ENCODE measurements at places on chromosomes 16 and 17.
A peak's percentile ranks its signal among the peaks of the same experiment; 100 is the strongest.

GRCh38 chr17:7611635-7612293 is 2.9 kb downstream of the FXR2 start:
- no peak for DNase-seq

DNA sequence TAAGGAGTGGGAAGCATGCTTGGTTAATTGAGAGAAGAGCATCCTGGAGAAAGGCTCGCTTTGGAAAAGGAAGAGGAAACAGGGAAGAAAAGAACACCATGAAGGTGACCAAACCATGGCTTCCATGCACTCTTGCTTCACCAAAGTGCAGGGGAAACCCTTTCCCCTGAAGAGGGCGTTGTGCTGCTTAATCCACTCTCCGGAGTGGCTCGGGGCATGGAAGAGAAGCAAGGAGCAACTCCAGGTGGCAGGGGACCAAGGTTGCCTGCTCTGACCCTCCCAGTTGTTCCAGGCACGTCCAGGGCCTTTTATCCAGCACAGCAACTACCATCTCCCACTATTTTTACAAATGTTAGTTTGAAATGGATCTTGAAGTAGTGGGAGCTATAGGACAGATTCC is 108.1 kb downstream of the STX8 start:
- peak; percentile 54 for DNase-seq

DNA sequence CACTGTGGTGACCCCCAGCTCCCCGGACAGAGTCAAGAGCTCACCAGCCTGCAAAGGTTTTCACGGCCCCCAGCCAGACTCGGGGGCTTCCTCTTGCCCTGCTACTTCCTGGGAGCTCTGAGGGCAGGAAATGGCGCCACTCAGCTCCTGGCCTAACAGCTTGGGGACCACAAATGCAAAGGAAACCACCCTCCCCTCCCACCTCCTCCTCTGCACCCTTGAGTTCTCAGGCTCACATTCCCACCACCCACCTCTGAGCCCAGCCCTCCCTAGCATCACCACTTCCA is 375 bp upstream of the SPN start:
- DNase-seq = no peak

DNA sequence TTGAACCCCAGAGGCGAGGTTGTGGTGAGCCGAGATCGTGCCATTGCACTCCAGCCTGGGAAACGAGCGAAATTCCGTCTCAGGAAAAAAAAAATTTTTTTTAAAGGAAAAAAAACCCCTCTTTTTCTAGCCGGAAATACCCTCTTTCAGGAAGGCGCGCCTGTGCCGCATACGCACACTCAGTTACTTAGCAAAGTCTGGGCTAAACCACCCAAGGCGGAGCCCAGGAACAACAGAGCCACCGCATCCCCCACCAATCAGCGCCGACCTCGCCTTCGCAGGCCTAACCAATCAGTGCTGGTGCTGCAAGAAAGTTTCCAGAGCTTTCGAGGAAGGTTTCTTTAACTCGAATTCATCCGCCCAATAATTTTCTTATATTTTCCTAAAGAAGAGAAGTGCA is 510.4 kb downstream of the KCNJ18 start:
- no peak for DNase-seq

DNA sequence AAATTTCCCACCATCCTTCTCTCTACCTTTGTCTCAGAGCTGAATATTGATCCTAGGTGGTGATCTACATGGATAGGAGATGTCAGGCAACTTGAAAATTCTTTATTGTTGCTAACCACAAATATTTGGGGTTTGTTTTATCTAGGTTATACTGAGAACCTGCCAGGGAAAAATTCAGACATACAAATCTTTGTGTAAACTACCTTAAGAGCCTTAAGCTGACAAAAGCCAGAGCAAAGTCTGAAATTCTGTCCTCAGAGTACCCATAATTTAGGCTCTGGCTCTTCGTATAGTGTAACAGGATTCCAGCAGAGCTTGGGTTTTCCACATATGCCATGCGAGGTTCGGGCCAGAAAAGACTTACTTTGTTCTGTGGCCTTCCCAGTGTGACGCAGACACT is 406.7 kb upstream of the MAF start:
- DNase-seq = no peak

- no peak for DNase-seq
Observed at GRCh38 chr17:13582776-13583547, 18.8 kb downstream of the HS3ST3A1 start.

- DNase-seq = no peak
Observed at GRCh38 chr16:51523400-51523799, 372.3 kb upstream of the SALL1 start.

- no peak for DNase-seq
Observed at GRCh38 chr16:18966791-18967190, 16.9 kb upstream of the TMC7 start.

DNA sequence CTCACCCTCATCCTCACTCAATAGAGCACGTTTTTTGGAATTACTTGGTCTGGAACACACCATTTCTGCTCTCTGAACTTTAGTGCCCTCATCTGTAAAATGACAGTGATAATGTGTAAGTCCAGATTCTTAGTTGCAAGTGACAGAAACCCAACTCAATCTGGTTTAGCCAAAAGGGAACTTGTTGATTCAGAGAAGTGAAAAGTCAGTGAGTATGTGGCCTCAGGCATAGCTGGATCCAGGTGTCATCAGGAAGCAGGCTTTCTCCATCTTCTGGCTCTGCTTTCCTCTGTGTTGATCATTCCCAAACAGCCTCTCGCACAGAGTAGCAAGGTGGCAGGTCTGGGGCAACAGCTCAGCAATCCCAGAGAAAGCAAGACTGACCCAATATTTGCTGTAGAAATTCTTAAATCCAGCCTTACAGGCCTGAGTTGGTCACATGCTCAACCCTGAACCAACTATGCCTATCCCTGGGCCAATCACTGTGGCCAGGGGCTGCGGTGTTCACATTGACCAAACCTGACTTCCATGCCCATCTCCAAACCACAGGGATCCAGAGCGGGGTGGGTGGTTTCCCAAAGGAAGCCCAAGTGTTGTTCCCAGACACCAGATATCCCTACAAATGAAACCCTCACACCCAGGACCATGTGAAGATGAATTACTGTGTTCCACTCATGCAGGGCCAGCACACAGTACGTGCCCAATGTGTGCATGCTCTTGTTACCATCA is 23.3 kb upstream of the ALKBH5 start:
- no peak for DNase-seq

- no peak for DNase-seq
Observed at GRCh38 chr17:16267174-16267573, 50.2 kb downstream of the PIGL start.

GRCh38 chr16:85029408-85029784 is 1.8 kb downstream of the KIAA0513 start:
- no peak for DNase-seq

GRCh38 chr16:86517652-86518258 is 7.4 kb downstream of the FOXF1 start:
- DNase-seq = peak; percentile 77

- no peak for DNase-seq
Observed at GRCh38 chr17:80891397-80892018, 100.1 kb upstream of the CHMP6 start.

DNA sequence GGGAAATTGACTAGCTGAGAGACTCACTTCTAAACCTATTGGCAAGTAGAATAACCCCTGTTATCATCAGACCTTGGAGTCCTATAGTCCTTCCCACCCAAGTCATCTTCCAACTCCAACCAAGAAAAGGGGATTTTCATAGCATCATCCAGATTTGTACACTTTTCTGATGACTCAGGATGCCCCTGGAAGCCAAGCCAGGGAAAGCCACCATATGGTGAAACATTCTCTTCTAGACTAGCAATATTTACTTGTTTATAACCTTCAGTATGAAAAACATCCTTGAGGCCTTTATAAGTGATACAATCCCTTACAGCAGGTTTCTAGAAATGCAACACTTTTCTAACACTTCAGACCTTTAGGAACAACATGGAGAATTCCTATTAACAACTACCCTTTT is 618.8 kb upstream of the CDH11 start:
- DNase-seq = no peak

DNA sequence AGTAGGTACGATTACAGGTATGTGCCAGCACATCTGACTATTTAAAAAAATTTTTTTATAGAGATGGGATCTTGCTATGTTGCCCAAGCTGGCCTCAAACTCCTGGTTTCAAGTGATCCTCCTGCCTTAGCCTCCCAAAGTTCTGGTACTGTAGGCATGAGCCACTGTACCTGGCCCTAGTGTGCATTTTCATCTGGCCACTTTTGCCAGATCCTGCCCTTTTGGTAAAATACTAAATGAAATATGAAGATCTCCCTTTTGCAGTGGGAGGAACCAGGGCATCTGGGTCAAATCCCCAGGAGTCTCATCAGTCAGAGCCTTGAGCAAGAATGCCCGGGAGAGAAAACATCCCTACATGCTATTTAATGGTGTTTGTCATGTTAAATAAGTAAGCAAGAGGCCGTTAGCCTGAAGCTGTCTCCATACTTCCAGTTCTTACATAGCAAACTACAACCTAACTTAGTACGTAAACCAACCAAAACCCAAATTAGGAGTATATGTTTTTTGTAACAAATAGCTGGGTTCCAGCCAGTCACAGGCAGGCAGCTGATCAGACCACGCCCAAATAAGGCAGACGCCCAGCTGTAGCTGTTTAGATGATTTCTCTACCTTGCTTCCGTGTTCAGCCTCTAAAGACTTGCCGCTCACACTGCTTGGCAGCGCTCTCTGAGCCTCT is 46.5 kb upstream of the CLEC18A start:
- DNase-seq = no peak

GRCh38 chr17:4490109-4490591 is 8.5 kb upstream of the SPNS2 start:
- no peak for DNase-seq

DNA sequence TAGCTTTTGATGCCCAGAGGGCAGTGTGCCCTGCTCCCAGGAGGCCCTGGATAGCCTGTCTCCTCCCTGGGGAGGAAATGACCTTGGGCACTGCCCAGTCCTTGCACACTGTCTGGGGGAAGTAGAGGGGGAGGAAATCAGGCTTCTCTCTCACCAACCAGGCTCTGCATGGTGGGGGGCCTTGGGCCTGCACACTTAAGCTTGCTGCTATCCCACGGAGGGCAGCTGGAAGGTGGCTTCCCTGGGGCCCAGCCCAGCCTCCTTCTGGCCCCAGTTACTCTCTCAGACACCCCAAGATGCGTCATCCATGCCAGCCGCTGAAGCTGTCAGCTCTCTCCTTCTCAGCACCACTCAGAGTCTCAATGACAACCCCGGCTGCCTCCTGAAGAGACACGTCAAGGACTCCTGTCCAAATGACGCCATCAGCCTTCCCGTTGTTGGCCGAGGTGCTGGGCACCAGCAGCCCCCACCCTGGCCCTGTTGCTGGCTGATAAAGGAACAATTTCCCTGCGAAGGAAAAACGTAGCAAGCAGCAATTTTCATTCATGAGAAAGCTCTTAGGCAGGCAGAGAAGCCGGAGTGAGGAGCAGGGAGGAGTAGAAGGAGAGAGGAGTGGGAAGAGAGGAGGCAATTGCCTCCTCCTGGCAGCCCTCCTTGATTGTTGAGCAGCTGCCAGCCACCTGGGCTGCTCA is 95.5 kb downstream of the SDK2 start:
- DNase-seq = no peak
